ENCODE measurements at places on chromosomes 16 and 17. TPM values are rescaled to one million over a fixed set of nuclear protein-coding genes. Genes with fewer than 3 reads are reported as not detected.
A peak's percentile ranks its signal among the peaks of the same experiment; 100 is the strongest.

Gene HOXB2
- total RNA-seq: 3.1 TPM

Gene HASPIN
- 2.2 TPM for total RNA-seq

DNA sequence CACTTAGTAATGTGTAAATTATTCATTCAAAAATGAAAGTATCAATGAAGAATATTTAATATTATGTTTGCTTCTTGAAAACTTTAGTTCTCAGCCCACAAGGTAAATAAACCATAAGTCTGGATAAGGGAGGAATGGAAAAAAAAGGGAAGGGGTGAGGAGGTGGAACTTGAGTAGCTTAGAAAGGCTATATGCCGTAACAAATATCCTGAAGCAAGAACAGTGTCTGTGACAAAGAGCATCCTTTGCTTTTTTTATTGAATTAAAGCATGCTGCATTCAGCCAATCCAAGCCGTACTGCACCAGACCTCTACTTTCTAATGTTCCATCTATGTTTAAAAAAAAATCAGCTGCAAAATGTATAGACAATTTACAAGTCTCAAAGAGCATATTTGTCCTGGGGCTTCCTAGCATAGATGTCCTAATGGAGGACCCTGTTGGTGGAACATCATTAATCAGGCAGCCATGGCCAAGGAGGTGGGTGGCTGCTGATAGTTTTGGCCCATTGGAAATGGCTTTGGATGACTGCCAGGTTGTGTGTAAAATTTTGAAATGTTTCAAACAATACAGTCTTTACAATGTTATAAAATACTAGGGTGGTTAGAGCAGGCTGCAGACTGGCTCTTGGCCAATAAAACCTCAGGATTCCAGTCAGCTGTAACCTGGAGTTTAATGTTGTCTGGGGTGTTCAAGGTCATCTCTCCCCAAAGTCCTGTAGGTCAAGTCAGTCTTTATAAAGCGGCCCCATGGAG lies 895.8 kb upstream of the SOX9 start:
- DNase-seq: no peak

DNA sequence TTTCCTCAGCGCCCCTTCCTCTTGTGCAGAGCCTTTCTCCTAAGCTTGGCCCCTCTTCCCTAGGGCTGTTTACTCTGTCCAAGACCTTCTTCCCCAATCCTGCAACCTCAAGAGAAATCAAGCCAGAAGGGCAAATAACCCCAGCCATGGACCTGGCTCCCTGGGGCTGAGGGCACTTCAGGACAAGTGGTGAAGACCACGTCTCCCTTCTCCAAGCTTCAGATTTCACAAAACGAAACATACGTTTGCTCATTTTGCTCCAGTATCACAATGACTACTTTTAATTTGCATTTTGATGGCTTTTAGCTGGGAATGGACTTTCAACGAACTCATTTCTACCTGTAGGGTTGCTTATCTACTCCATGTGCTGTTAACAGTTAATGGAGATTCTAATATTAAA lies 139.8 kb upstream of the CACNG5 start:
- DNase-seq: no peak

GRCh38 chr17:81135505-81136278 lies 29.6 kb upstream of the PVALEF start:
- DNase-seq: no peak

Gene PRSS33
- total RNA-seq: not detected

GRCh38 chr16:1157639-1158455 lies 4.9 kb downstream of the CACNA1H start:
- DNase-seq: no peak

DNA sequence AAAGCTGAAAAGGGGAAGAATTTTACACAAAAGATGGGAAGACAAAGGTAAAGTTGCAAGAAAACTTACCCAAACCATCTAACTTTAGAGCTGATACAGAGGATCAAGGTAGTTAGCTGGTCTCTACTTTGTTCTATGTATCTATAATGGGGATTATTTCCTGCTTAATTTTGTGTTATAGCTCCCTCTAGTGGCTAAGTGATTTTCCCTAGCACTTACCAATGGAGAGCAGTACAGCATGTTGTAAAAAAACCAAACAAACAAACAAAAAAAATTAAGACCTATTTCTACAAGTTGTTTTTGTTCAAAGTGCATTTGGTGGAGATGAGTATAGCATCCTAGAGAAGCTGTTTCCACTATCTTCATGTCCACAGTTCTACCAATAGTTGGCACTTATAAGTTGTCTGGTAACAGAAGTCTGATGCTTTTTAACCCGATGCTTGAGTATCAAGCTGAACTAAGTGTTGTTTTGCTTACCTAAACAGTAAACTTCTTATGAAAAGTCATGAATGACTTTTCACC lies 7.5 kb downstream of the SRSF1 start:
- DNase-seq: peak; percentile 76

DNA sequence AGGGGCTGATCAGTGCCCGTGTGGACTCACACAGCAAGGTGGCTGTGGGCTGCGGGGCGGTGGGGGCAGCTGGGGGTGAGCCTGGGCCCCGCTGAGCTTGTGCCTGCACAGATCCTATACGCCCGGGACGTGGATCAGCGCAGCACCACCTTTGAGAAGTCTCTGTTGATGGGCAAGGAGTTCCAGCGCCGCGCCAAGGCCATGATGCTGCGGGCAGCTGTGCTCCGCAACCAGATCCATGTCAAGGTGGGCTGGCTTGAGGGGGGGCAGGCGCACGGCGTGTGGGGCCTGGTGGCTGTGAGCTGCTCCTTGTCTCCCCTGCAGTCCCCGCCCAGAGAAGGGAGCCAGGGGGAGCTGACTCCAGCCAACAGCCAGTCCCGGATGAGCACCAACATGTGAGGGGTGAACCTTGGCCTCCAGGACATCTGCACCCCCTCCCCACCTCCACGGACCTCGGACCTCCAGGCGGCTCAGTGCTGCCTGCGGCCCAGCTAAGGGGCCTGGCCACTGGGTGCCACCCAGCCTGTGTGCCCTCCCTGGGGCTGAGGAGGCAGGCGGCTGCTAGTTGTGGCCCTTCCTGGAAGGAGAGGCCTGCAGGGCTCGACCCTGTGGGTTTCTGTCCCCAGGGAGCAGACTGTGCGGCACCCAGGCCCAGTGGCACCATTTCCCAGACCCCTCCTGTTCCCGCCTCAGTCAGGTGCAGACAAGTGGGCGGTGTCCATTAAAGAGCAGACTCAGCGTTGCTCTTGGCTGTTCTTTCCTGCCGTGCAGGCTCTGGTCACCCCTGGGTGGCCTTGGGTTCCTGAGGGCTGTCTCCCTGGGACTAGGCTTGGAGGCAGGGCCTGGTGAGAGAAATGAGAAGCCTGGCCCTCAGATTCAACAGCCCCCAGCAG lies 5.3 kb downstream of the GPS1 start:
- DNase-seq: no peak
